Thoracic aorta (tissue), 2 donors: ENCODE measurements at places on chromosomes 3 and 15.

DNA sequence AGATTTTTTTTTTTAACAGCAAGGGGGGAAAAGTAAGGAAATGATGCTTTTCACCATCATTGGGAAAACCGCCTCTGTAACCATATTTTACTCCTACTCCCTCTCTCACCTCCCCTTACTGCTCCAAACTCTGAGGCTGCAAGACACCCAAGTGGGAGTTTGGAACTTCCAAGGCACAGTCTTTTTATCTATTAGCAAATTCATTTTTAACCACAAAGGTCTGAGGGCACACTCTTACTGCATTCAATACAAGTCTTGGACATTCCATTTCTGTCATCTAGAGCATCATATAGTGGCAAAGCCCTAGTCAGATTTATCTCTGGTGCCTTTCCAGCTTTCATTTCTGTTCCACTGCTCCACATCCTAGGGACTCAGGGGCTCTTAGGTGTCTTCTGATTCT lies 13.2 kb downstream of the FAM162A start:
- DNase-seq: no peak

GRCh38 chr3:194637066-194637465 lies 3.8 kb upstream of the TMEM44 start:
- no peak for DNase-seq

DNA sequence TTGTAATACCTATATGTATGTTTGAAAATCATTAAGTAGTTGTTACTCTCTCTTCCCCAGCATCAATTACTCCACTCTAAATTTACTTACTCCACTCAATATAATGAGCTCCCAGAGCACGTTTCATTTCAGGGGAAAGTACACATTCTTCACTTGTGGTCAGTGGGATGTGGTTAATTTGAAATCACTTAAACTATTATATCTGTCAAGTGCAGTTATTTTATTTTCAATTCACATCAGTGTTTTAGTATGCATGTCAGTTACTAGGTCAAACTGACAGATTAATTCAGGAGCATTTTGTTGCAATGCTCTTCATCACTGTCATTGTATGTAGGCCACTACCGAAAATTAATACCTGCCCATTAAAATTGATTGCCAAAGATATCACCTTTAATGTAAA lies 376.1 kb downstream of the ZIC4 start:
- DNase-seq: no peak

GRCh38 chr3:188780193-188781147 lies 391.3 kb upstream of the TPRG1 start:
- DNase-seq: no peak

DNA sequence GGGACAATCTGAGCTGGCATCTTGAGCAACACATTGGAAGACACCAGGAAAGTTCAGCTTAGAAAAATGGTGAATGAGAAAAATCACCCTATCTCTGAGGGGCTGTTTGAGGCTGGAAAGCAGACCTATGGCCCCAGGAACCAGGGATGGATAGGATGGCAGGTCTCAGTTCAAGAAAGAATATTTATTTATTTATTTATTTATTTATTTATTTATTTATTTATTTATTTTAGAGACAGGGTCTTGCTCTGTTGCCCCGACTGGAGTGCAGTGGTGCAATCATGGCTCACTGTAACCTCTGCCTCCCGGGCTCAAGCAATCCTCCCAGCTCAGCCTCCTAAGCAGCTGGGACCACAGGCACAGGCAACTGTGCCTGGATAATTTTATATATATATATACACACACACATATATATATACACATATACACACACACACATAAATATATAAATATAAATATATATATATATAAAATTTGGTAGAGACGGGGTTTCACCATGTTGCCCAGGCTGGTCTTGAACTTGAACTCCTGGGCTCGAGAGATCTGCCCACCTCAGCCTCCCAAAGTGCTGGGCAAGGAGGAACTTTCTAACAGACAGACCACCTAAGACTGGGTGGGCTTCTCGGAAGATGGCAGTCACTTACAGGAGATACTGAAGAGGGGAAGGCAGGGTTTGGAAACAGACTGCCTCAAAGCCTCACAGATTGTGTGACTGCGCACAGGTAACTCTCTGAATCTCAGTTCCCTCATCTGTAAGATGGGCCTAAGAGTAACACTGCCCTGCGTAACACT lies 29.7 kb downstream of the CCDC13 start:
- no peak for DNase-seq

DNA sequence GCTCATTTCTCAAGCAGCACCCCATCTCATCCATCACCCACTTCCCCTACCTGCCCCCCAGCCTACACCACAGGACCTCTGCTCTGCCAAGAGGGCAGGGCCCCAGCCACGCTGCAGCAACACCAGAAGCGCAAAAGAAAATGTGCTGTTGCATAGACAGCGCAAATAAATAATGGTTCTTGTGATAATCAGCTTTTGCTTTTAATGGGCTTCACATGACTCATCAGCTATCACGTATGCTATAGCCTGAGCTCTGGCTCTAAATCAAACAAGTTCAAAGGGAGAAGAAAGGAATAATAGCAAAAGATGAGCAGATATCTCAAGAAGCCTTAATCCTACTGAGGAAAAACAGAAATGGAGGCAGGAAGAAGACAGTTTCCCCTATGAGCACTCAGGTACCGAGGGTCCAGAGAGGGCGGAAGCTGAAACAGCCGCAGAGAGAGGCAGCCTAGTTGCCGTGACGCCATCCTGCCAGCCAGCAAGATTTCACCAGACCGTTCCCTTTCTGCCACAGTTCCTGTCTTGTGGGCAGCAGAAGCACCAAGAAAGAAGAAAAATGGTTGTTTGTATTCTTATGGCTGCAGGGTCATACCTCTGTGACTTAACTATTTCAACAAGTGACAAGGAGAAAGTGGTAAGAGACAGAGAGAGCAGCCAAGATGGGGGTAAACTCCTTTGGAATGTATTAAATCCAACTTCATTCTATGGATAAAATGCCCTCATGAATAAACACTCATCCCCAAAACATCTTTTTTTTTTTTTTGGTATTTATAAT lies 22.0 kb downstream of the RAB27A start:
- no peak for DNase-seq

GRCh38 chr15:57263520-57263919 lies 112.8 kb upstream of the CGNL1 start:
- no peak for DNase-seq

- DNase-seq: no peak
These were observed 71.2 kb downstream of the GOLIM4 start for GRCh38 chr3:168024537-168024941.

DNA sequence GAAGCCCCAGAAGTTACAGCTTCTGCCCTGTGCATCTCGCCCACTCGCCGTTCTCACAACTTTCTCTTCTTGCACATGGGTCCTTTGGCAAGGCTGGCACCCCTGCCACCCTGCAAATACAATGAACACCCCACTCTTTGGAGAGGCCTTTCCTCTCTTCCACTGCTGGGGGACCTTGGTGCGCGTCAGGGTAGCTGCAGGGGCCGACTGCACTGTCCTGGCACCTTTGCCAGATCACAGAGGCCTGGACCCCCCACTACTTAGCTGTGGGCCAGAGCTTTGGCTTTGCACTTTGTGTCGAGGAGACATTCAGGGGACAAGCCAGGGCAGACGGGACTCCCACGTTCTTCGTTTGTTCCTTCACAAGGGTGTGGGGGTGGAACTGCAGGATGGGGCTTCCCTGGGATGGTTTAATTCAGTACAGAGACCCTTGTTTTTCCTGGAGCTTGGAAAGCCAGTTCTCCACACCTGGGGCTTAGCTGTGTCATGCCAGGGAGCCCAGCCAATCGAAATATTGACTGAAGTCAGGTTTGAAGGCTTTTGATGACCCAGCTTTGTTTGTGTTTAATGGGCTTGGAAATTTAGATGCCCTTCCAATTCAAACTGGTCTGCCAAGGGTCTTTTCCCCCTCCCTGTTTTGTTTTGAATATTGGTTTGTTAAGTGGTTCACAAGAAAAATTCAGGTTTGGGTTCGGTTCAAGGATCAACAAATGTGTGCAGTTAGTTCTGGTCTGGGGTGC lies 256.1 kb upstream of the TLE3 start:
- DNase-seq: no peak

DNA sequence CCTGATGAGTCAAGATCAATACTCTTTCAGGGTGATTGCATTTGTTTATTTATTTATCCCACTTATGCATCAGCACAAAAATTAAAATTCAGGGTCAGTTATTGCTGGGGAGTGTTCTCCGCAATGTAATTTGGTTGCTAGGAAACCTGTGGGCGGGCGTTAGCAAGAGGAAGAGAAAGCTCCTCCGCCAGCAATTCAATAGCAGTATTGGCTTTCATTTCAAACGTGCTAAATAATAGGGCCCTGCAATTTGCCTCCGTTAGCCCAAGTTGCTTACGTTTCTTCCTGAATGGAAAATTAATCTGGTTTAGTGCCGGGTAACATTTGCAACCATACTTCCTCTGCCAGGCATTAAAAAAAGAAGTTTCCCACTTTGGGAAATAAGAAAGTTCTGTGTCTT lies 35.5 kb upstream of the PLCL2 start:
- peak; percentile 22 for DNase-seq
